ENCODE measurements at places on chromosomes 12 and 14.
A peak's percentile ranks its signal among the peaks of the same experiment; 100 is the strongest.

DNA sequence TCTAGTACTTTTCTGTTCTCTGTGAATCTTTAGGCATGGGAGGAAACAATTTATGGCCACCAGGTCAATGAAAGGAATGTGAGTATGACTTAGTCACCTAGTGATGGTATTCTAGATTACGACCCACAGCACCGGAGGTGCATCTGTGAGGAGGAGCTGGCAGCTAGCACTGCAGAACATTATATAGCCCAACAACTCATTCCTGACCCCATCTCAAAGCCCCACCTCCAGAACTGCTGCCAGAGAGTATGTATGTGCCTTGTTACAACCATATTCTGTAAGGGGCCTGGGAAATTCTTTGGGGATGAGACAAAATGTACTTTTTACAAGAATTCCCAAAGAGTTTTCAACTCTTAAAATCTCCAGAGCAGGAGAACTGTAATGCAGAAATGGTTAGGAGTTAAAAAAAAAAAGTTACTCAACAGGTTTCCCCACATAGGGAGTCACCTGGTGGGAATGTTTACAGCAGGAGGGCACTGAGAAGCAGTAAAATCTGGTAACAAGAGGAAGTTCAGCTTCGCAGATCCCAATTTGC is 34.9 kb upstream of the CERS5 start:
- DNase-seq = no peak

GRCh38 chr12:91127751-91128150 is 16.5 kb upstream of the LUM start:
- no peak for DNase-seq

GRCh38 chr12:56162468-56163290 is 4.5 kb downstream of the MYL6 start:
- no peak for DNase-seq

- no peak for DNase-seq
Measured at GRCh38 chr14:77872983-77873382, 73.1 kb downstream of the ADCK1 start.

DNA sequence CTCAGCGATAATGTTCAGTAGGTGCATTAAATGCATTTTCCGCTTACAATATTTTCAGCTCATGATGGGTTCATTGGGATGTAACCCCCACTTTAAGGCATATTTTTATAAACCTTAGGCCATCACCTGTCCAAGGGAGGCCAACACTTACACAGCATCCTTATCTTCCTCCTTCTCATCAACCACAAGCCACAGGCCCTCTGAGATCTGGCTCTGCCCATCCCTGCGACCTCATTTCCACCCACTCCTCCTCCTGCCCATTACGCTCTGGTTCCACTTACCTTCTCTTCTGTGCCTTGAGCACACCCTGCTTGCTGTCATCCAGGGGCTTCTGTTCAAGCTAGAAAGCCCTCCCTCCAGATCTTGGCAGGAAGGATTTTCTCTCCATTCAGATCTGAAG is 93.2 kb downstream of the EGLN3 start:
- no peak for DNase-seq

DNA sequence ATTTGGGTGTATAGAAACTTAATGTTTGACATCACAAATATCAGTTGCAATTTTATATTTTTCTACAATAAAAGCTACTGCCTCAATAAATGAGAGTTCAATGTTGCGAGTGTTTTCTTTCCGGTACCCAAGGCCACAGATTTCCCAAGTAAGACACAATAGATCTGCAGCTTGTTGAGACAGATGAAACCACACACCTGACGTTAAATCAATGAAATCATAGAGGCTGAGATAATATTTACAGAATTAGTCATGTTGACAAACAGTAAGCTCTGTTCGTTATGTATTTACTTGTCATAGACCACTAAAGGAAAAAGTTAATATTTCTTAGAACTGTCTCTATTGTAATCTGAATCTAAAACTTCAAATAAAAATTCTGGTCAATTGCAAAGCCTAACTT is 49.2 kb upstream of the PTHLH start:
- DNase-seq = no peak

- DNase-seq = no peak
Measured at GRCh38 chr12:59736786-59737185, 141.0 kb downstream of the SLC16A7 start.

- DNase-seq = no peak
Measured at GRCh38 chr14:51592836-51593235, 58.9 kb upstream of the FRMD6 start.

DNA sequence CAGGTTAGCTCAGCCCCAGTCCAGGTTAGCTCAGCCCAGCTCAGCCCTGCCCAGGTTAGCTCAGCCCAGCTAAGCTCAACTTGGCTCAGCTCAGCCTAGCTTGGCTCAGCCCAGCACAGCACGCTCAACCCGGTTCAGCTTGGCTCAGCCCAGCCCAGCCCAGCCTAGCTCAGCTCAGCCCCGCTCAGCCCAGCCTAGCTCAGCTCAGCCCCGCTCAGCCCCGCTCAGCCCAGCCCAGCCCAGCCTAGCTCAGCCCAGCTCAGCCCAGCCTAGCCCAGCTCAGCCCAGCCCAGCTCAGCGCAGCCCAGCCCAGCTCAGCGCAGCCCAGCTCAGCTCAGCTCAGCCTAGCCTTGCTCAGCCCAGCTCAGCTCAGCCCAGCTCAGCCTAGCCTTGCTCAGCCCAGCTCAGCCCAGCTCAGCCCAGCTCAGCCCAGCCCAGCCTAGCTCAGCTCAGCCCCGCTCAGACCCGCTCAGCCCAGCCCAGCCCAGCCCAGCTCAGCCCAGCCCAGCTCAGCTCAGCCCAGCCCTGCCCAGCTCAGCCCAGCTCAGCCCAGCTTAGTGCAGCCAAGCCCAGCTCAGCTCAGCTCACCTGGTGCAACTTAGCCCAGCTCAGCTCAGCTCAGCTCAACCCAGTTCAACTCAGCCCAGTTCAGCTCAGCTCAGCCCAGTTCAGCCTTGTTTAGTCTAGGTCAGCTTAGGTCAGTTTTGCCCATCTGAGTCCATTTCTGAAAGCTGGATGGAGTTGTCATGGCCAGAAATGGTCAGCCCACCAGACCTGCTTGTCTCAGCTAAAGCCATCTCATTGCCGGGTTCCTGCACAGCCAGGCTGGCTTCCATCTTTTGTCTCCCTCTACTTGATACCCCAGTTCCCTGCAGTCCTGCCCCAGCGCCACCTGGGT is 333.6 kb downstream of the TMEM121 start:
- no peak for DNase-seq

DNA sequence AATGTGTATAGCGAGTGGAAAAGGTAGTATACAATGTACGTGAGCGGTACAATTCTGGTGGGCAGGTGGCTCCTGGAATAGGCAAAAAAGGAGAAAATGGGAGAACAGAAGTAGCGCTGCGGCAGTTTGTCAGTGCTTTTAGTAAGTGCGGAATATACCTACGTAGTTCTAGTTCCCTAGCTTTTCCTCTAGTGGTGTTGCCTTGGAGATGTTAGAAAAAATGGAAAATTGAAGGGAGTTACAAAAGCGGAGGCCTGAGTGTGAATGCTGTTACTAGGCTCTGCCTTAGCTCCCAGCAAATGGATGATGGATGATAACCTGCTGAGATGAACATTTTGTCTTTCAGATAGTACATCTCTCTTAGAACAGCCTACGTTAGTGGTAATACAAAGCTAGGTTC is 1.1 kb downstream of the TTC8 start:
- peak; percentile 60 for DNase-seq

DNA sequence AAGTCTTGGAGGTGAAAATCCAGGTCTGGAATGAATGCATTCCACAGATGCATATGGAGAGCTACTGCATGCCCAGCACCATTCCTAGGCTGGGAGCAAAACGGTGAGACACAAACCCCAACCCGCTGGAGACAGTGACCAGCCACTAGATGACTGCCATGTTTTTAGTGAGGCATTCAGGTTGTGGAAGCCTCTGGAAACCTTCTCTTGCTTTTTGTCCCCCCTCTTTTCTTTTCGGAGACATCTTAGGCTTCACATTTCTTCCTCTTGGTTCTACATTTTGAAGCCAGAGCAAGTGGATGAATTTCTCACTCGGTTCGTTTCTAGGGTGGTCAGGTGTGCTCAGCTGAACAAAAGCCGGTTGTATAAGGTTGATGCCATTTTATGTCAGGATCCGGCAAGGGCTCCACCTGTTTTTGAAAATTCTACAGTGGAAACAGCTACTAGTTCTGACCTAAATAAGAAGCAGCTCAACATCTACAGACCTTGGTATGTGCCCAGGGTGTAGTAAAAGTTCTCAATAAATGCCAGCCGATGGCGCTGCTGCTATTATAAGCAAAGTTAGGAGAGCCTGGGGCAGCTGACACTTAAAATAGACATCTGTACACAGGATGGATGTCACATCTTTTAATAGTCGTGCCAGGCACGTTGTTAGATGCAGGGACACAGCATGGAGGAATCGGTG is 1.8 kb upstream of the ZNF839 start:
- peak; percentile 51 for DNase-seq

DNA sequence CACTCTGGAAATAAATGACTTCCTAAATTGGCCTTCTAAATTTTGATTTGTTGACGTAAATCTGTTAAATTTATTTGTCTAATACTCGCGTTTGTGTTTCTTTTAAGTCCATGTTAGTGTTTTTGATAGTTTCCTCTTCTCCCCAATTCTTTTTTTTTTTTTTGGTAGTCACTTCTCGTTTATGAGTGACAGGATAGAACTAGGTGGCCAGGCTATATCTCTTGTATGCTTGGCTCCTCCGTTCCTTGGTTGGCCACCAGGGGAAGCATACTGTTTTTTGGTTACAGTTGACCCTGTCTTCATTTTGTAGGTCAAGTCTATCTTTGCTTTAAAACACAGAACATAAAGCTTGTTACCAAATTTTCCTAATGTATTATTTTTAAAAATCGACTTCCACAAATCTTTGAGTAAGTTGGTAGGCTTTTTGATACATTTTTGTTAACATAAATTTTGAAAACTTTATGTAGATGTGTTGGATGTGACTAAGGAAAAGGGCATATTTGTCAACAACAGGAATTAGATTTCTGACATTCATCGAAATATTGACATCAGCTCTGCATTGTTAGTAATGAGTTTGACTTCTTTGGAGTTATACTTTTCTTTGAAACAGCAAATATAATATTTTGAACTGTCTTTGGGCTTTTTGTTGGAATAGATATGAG is 2.2 kb downstream of the RCOR1 start:
- peak; percentile 17 for DNase-seq

GRCh38 chr14:55973911-55974630 is 144.1 kb upstream of the PELI2 start:
- DNase-seq = no peak

GRCh38 chr12:71216725-71217579 is 59.2 kb upstream of the TSPAN8 start:
- DNase-seq = peak; percentile 5

DNA sequence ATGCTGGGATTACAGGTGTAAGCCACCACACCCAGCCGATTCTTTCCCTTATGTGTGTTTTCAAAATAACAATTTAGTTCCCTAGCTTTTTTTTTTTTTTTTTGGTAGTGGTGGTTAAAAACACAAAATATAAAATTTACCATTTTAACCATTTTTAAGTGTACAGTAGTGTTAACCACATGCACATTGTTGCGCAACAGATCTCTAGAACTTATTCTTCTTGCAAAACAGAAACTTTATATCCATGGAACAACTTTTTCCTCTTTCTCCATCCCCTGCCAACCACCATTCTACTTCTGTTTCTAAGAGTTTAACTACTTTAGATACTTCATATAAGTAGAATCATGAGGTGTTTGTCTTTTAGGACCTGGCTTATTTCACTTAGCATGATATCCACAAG is 1.1 kb upstream of the NDUFA12 start:
- no peak for DNase-seq

All from hippocampal formation (tissue), 2 donors.